ENCODE measurements at places on chromosomes 1 and 21.

GRCh38 chr1:163147019-163147418 is 55.7 kb downstream of the RGS5 start:
- no peak for DNase-seq

DNA sequence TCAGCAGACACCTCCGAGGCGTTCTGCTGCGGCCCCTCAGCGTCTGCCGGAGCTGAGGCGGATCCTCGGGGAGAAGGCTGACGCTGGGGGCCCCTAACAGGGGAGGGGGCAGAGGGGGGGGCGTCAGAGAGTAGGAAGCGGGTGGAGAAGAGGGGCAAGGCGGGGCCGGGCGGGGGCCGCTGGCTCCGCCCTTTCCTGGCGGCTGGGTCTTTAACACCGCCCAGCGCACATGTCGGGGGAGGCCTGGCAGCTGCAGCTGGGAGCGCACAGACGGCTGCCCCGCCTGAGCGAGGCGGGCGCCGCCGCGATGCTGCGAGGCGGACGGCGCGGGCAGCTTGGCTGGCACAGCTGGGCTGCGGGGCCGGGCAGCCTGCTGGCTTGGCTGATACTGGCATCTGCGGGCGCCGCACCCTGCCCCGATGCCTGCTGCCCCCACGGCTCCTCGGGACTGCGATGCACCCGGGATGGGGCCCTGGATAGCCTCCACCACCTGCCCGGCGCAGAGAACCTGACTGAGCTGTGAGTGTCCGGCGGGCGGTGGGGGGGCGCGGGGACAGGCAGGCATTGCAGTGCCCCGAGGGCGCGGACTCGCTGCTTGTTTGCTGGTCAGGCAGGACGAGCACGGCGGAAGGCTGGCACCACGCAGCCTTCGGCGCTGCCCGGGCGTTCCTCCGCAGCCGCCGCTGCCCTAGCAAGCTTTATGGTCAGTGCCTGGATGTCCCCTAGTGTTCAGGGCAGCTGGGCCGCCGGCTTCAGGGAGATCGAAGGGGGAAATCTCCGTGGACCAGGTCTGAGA is at the start of gene NTRK1:
TSS of gene NTRK1 (plus strand) at position 238 of the 796 bp plus-strand sequence. CDS start at position 308, 70 bp downstream.
- DNase-seq: no peak

DNA sequence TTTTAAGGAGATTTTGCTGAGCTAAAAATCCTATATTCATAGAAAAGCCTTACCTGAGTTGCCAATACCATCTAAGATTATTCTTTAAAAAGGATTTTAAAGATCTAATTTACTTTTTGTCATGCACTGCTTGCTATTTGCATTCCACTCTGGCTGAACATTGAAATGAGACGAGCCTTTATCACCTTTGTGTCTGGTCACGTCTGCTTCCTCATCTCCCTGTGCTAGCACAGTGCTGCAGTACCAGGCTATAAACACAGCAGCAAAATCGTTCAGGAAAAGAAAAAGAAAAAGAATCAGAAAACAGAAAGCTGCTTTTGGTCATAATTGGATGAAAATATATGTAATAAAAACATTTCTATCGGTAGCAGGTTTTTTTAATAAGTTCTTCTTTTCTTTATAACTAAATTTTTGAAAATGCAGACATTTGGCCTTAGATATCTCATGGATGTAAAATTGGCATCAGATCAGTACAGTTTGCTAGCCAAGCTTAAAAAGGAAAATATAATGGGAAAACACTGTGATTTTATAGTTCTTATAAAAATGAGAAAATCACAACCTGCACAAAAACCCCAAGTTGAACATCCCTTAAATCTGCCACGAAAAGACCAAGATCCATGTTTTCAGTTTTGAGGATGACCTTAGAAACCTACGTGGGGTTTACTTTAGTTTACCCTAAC is 735.7 kb upstream of the CXADR start:
- DNase-seq: no peak

- DNase-seq: no peak
These were observed 151.9 kb downstream of the TNFSF18 start for GRCh38 chr1:172898866-172899265.

GRCh38 chr1:1427820-1428148 is 6.7 kb upstream of the ANKRD65 start:
- DNase-seq: no peak

DNA sequence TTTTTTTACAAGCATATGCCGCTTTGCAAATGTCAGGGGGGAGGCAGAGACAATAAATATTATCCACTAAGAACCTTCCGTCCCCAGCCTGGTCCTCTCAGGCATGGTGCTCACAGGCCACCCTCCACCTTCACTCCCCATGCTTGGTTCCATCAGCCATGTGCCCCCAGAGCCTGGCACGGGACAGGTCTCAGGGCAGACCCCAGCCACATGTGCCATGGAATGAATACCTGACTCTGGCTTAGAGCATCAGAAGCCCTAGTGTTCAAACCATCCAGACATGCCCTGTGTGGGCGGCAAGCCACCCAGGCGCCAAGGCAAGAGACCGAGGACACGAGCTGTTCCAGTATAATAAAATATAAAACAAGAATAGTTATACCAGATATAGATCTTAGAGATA is 5.4 kb downstream of the LSS start:
- no peak for DNase-seq

DNA sequence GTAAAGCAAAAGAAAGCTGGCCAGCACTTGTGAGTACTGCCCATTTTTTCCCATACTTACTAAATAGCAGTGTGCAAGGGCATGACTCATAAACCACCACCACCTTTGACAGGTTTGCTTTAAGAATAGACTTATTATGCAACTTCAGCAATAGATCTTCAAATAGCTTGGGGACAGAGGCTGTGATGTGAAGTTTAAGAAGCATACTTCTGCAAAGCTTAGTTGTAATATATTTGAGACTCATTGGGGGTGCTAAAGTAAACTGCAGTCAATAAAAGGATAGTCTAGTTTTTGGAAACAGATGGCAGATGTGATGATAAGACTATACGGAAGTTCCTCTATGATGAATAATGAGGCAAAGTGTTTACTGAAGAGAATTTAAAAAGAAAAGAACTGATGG is 210.0 kb downstream of the PLA2G4A start:
- DNase-seq: no peak

DNA sequence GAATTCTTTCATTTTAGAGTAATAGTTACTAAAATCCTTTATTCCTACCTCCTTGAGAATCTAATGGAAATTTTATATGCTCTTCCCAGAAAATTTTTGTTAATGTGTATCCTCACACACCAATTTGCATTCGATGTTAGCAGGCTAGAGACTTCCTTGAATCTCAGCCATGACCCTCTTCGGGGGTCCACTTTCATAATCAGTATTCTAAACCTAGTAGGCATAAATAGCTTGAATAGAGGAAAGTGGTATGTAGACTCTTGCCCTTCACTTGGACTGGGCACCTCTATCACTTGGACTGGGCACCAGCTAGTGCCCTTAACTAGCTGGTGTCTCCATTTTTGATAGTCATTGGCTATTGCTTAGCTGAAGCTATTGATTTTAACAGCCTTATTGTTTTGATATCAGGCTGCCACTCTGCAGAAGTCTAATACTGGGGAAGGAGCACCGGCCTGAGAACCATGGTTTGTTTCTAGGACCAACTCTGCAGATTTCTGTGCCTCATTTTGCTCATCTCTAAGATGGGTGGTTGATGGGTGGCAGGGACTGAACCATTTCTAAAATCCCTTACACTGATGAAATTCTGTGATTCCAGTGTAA is 42.8 kb downstream of the MRPL39 start:
- DNase-seq: no peak

DNA sequence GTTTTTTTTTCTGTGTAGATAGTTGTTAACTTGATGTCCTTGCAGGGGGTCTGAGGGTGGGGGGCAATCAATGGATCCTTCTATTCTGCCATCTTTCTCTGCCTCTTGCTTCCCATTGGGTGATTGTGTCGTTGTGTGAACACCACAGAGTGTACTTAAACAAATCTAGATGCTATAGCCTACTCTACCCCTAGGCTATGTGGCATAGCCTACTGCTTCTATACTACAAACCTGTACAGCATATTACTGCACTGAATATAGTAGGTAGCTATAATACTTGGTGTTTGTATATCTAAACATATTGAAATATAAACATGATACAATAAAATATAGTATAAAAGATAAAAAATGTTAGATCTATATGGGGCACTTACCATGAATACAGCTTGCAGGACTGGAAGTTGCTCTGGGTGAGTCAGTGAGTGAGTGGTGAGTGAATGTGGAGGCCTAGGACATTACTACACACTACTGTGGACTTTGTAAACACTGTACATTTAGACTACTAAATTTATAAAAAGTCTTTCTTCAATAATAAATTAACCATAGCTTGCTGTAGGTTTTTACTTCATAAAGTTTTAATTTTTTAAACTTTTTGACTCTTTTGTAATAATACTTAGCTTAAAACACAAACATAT is 105.4 kb downstream of the CENPF start:
- DNase-seq: no peak

GRCh38 chr21:45973475-45974072 is 8.0 kb upstream of the COL6A1 start:
- peak; percentile 68 for DNase-seq
